ENCODE measurements at places on chromosomes 7 and 10.

- DNase-seq, result no peak
These were observed 9.7 kb downstream of the ZMIZ1 start for GRCh38 chr10:79078367-79079053.

DNA sequence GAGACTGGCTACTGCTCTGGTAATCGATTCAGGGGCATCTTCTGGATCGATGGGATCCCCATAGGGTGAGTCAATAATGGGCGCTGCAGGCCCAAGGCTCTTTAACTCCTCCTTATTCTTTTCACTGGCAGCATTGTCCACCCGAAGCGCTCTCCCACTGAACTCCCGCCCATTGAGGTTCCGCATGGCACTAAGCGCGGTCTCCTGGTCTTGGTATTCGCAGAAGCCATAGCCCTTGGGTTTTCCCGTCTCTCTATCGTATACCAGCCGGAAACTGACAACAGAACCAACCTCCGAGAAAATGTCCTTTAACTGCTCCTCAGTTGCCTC is 285 bp downstream of the CSTF2T start:
- no peak for DNase-seq

DNA sequence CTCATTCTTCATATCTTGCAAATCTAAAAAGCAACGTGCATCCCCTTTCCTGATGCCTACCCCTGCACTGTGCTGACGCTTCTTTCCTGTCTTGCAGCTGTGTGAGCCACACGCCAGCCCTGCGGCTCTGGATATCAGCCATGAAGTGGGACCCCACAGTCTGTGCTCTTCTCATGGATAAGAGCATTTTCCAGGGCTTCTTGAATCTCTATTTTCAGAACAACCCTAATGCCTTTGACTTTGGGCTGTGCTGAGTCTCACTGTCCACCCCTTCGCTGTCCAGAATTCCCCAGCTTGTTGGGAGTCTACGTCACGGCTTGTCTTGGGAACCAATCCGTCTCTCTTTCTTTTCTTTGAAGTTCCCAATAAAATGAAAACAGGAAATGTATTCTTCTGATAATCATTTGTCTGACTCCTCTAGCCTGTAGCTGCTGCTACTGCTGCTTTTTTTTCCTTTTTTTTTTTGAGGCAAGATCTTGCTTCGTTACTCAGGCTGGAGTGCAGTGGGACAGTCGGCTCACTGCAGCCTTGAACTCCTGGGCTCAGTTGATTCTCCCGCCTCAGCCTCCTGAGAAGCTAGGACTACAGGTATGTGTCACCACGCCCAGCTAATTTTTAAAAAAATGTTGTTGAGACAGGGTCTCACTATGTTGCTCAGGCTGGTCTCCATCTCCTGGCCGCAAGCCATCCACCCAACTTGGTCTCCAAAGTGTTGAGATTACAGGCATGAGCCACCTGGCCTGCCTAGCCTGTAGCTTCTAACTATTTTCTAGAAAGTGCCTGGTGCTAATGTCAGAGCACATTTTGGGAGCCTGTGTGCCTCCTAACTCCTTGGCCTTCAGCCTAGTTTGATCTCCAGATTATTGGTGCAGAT is 30.3 kb downstream of the GSTO2 start:
- DNase-seq, result no peak

- DNase-seq, result no peak
These were observed 164.9 kb upstream of the RNF32 start for GRCh38 chr7:156475666-156476065.

DNA sequence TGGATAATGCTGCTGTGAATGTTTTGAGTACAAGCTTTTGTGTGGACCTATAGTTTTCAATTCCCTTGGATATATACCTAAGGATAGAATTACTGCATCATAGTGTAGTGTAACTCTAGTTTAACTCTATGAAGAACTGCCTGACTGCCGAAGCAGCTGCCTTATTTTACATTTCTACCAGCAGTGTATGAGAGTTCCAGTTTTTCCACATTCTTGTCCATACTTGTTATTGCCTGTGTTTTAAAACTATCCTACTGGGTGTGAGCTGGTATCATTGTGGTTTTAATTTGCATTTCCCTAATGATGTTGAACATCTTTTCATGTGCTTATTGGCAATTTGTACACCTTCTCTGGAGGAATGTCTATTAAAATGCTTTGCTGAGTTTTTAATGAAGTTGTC is 15.7 kb downstream of the SEPTIN7 start:
- DNase-seq, result no peak

GRCh38 chr10:19347621-19348020 is 299.0 kb downstream of the MALRD1 start:
- no peak for DNase-seq

DNA sequence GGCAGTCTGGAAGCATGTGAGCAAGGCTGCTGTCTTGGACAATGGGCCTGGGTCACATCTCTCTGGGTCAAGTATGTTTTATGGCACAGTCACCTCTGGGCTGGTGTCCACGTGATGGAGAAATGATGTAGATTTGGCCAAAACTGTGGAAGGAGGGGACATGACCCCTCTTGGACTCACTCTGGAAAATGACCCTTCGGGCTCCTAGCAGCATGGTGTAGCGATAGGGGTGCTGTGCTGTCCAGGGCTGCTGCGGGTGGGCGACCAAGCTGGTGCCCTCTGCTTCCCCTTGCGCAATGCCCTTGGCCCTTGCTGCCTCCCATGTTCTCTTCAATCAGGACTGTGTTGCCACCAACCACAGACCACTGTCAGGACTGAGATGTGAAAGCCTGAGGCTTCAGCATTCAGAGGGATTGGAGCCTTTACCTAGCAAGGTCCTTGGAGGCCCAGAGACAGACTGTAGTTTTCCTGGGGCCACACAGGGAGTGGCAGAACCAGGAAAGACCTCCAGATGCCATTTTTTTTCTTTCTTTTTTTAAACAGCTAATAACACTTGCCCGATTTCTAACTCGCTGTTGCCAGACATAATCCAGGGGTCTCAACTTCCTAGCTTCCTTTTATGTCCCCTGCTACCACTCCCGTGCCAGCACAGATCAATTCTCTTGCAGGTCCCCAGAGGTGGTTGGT is 6.1 kb downstream of the CYP26A1 start:
- DNase-seq, result no peak

DNA sequence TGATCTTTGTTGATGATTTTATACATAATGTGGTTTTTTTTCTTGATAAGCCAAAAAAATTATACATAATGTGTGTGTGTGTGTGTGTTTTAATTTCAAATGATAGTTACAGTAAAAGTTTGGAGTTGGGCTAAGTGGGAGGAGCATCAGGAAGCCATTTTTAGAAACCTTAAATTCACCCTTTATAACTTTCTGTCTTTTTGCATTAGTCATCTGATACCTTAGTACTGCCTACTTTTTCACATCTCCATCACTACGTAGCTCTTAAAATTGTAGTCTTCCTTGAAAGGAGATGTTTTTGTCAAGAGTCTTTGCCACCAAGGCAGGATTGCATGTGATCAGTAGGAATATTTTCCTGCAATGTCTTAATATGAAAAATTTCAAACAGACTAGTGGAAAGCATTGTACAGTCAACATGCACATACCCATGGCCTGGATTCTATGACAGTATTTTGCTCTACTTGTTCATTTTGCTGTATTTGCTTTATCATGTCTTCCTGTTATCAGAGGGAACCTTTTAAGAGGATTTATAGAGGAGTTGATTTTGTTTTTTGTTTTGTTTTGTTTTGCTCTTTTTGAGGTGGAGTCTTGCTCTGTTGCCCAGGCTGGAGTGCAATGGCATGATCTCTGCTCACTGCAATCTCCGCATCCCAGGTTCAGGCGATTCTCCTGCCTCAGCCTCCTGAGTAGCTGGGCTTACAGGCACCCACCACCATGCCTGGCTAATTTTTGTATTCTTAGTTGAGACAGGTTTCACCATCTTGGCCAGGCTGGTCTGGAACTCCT is 67.3 kb downstream of the DAGLB start:
- DNase-seq, result no peak

- DNase-seq, result no peak
These were observed 77.3 kb downstream of the EMX2 start for GRCh38 chr10:117619707-117620405.

DNA sequence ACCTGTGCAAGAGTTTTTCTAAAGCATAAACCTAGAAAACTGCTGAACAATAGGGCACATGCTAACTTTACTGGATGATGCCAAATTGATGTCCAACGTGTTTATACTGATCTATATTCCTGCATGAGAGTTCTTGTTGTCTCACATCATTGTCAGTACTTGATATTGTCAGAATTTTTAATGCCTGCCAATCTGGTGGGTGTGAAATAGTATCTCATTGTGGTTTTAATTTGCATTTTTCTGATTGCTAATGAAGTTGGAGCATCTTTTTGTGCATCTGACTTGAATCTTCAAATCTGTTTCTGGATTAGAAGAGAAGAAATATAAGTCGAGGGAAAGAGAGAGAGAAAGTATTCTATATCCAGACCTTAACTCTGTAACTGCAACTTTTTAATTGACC is 309.8 kb upstream of the KIAA1217 start:
- DNase-seq, result no peak

- no peak for DNase-seq
These were observed 175.3 kb upstream of the KLF14 start for GRCh38 chr7:130909161-130909836.

DNA sequence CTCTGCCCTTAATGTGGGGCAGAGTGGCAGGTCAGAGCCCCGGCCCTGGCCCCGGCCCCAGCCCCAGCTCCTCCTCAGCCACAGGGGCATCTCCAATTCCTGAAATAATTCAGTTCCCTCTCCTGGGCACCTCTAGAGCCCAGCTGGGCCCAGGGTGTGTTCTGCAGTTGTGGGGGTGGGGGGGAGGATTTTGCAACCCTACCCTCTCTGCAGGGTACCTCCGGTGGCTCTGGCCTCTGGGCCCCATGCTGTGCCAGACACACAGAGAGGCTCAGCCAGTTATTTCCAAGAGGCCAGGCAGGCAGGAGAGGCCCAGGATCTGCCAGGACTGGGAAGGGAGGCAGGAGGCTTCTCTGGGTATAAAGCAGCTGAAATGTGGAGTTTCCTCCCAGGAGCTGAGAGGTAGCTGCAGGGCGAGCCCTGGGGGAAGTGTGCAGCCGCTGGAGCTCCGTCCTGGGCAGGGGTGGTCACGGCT is 47.9 kb downstream of the PWWP2B start:
- DNase-seq, result no peak

DNA sequence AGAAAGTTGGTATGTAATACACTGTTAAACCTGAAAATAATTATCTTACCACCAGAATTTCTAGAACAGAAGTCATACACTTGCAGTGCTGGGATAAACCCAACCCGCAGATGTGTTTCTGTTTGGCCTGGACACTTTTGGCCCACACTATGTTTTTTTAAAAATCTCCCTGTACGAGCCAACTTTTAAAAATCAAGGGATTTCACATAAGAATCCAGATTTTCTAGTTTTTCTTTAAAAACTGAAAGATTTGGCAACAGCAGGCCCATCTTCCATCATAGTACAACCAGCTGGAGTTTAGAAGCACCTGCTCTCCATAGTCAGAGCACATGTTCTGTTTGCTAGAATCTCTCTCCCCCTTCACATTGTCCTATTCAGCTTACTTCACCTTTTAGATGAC is 74.0 kb downstream of the TLL2 start:
- no peak for DNase-seq

- DNase-seq, result no peak
These were observed 1203.2 kb downstream of the SORCS3 start for GRCh38 chr10:105844241-105844640.

DNA sequence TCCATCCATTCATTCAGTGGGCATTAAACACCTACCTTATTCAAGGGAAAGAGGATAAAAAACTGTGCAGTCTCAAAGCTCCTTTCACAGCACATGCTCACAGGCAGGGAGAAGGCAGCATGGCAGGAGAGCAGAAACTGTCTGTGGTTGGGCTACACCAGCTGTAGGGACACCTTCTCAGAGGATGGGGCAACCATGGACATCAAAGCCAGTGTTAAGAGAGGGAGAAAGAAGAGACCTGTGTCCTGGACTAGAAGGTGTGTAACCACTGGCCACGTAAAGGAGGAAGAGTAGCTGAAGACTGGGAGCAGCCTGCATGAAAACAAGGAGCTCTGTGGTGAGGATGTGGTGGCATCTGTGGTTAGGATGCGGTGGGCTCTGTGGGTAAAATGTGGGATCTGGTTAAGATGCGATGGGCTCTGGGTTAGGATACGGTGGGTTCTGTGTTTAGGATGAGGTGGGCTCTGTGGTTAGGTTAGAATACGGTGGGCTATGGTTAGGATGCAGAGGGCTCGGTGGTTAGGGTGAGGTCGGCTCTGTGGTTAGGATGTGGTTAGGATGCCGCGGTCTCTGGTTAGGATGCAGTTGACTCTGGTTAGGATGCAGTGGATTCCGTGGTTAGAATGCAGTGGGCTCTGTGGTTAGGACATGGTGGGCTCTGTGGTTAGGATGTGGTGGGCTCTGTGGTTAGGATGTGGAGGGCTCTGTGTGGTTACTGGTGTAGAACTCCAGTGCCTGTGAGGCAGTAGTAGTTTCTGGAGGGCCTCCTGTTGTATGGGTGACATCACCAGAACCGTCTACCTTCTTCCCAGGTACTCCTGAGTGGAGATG is 197.6 kb downstream of the WDR37 start:
- DNase-seq, result no peak

GRCh38 chr7:68785036-68785435 is 813.2 kb upstream of the AUTS2 start:
- no peak for DNase-seq

- no peak for DNase-seq
These were observed 798 bp upstream of the TSPAN33 start for GRCh38 chr7:129143724-129144094.

DNA sequence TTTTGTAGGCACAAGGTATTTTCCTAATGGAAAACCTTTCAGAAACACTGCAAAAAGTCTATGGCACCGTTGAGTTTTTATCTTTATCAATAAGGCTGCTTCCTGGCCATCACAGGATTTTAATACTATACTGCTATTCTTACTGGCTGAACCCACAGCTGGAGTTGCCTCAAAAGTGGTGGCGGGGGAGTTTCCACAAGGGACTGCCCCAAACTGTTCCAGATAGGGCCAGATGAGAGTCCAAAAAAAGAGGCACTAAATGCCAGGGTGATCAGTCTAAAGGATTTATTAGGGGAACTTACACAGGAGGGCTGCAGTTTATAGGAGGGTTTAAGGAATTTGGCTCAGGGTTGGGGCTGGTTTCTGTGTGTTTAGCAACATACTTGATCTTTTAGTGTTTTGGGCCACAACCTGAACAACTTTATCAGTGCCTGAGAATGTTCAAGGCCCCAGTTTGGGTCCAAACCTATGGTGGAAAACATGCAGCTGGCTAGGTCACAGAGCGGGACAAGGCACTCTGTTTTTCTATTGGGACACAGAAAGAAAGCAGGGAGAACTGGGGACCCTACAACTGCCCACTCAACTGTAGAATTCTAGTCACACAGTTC is 41.4 kb downstream of the STAM start:
- no peak for DNase-seq

DNA sequence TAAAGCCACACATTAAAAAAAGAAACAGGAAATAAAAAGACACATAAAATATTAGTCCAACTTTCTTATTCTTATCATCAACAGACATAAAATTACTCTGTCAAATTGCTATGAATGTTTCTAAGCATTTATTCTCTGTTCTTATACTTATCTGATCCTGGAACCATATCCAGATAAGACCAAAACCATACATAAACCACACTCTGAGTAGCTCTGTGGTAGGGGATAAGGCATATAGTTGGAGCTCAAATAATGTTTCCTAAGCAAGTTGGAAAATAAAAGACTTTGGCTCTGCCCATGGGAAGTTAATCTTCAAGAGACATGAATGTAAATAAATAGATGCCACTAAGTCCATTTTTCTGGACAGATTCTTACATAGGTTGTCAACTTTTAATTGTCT is 103.1 kb upstream of the PLXDC2 start:
- DNase-seq, result no peak
